ENCODE measurements at places on chromosomes 12 and 14. TPM values are rescaled to one million over a fixed set of nuclear protein-coding genes. Genes with fewer than 3 reads are reported as not detected.

Gene DCN
- 0.48 TPM for total RNA-seq

Gene LMNTD1
- not detected for total RNA-seq

Gene AQP2
- total RNA-seq: not detected

Gene ACSS3
- total RNA-seq: 0.04 TPM

Gene CRACR2A
- total RNA-seq: 2.2 TPM

Gene GPHN
- total RNA-seq: 23.5 TPM

Gene PCNX4
- total RNA-seq: 43.9 TPM

Gene SLC4A8
- total RNA-seq: 0.95 TPM

Gene PAPOLA
- 129 TPM for total RNA-seq

Gene E2F7
- total RNA-seq: 20.8 TPM

Gene CAPZA3
- total RNA-seq: not detected

Gene CBLN3
- total RNA-seq: 0.42 TPM

Gene LHX5
- 0.24 TPM for total RNA-seq

Gene KRT2
- total RNA-seq: not detected

Gene POU6F1
- 1.1 TPM for total RNA-seq

Gene STYK1
- total RNA-seq: 3.7 TPM

Gene CATSPERB
- total RNA-seq: 0.18 TPM

Gene NTF3
- not detected for total RNA-seq

Gene ERP27
- total RNA-seq: 0.07 TPM

Gene CLEC4C
- not detected for total RNA-seq

Gene KRT6C
- 7.6 TPM for total RNA-seq

Gene OR6C70
- total RNA-seq: not detected

Gene KLHL42
- total RNA-seq: 27.8 TPM

Gene EGLN3
- 0.20 TPM for total RNA-seq

Gene SRRM4
- total RNA-seq: not detected

Gene KERA
- not detected for total RNA-seq

Gene FAIM2
- total RNA-seq: not detected

Gene UNG
- 53.1 TPM for total RNA-seq

Gene BCL2L14
- total RNA-seq: not detected

Gene SYNDIG1L
- total RNA-seq: not detected

Gene SERPINA10
- total RNA-seq: not detected

Gene PTPRQ
- not detected for total RNA-seq

Gene MAP1LC3B2
- total RNA-seq: 1.1 TPM

Gene TMEM132C
- total RNA-seq: not detected

Gene TRAFD1
- 19.0 TPM for total RNA-seq

Gene TSPAN9
- 19.2 TPM for total RNA-seq

Gene MAP3K9
- total RNA-seq: 6.7 TPM

Gene CMKLR1
- total RNA-seq: not detected

Gene LACRT
- total RNA-seq: not detected
